ENCODE measurements at places on chromosomes 3 and 15.
A peak's percentile ranks its signal among the peaks of the same experiment; 100 is the strongest.

GRCh38 chr15:68606375-68606774, 27.6 kb downstream of the CORO2B start:
- DNase-seq = no peak

DNA sequence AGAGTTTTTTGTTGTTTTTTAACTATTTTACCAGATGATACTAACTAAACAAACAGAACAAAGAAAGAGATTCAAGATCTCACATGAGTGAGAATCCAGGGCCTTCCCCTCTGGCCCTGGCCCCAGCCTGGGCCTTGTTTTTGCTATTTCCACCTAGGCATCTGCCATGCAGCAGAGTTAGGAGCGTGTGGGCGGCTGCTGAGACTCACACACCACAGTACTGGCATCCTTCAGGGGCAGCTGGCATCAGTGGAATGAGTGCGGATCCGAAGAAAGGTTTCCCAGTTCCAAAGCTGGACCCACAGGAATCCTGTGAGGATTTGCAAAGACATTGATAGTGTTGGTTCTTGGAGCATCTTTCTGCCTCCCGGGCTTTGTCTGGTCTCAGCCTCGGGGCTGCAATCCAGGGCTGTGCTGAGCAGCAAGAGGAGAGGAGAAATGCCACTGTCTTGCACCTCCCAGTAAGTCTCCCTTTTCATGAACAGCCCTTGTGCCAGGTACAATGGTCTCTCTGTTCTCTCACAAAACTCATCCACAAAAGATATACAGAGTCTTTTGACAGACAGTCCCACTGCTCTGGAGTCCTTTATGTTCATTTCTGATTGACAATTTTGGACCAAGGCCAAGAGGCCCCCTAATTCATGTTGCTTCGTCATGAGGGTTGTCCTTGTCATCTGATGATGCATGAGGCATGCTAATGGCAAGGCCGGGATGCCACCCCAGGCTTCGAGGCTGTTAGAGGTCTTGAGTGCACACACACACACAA, 46.6 kb downstream of the APH1B start:
- DNase-seq = peak; percentile 44

GRCh38 chr15:91801836-91802534, 51.5 kb upstream of the SLCO3A1 start:
- DNase-seq = no peak

- no peak for DNase-seq
Observed at GRCh38 chr3:33231756-33232465, 13.3 kb upstream of the SUSD5 start.

DNA sequence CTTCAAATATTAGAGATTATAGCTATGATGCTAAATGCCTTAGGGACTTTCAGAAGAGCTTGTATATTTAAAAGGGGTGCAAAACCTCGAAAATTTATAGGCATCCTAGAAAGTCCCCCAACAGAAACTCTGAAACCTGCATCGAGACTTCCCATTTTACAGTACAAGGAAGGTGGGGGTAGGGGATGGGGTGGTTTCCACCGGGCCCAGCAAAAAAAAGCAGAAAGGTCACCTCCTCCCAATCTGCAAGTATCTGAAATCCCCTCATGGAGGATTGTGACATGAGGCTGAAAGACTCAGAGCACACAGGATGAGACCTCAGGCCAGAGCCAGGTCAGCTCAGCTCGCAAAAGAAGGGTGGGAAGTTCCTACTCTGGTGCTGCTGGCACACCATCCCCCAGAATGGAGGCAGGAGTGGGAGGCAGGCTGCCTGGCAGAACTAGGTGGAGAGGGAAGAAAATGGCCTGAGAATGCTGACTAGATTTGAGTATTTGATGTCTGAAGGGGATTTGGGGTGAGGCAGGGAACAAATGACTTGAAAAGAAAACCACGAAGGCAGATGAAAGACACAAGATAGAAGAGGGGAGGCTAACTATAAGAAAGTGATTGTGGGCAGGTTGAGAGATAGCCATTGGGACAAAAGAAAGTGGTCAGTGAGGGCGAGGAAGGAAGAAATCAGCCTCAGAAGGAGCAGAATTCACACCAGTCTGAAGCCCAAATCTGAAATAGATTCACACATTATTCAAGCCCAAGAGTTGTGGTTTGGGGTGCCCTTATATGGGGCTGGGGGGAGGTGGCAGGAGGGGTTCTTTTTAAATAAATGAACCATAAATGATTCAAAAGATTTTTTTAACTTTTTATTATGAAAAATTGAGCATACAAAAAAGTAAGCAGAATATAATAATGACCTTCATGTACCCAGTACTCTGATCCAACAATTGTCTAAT, 22.5 kb upstream of the TSC22D2 start:
- no peak for DNase-seq

DNA sequence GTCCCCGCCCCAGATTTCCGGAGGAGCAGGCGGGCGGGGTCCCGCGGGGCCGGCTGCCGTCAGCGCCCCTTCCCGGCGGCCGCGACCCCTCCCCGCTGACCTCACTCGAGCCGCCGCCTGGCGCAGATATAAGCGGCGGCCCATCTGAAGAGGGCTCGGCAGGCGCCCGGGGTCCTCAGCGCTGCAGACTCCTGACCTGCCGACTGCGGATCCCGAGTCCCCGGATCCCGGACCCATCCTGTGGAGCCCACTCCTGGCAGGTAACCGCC, at the start of gene TRH:
TRH (plus strand) TSS at position 157 of the 269 bp plus-strand sequence. CDS start 1,097 bp downstream, outside the sequence.
- no peak for DNase-seq

- no peak for DNase-seq
Observed at GRCh38 chr3:49161808-49162530, 4.2 kb downstream of the CCDC71 start.

GRCh38 chr15:91234759-91235158, 134.7 kb downstream of the SV2B start:
- no peak for DNase-seq

- no peak for DNase-seq
Observed at GRCh38 chr15:48569591-48570302, 75.8 kb downstream of the FBN1 start.

DNA sequence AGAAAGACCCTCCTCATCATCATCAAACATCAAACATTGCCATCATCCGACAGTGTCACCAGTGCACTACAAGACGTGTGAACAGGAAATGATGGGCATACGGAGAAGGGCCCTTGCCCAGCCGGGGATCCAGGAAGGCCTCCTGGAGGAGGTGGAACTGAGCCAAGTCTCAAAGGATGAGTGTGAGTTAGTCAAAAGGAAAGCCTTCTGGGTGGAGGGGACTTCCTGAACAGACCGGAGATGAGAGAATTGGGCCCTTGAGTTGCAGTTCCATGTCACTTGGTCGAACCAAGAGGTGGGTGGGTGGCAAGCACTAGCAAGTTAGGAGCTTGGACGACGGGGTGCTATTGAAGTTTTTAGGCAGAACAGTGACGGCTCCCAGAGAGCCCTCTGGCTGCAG, 8.5 kb downstream of the SEMA4B start:
- no peak for DNase-seq

DNA sequence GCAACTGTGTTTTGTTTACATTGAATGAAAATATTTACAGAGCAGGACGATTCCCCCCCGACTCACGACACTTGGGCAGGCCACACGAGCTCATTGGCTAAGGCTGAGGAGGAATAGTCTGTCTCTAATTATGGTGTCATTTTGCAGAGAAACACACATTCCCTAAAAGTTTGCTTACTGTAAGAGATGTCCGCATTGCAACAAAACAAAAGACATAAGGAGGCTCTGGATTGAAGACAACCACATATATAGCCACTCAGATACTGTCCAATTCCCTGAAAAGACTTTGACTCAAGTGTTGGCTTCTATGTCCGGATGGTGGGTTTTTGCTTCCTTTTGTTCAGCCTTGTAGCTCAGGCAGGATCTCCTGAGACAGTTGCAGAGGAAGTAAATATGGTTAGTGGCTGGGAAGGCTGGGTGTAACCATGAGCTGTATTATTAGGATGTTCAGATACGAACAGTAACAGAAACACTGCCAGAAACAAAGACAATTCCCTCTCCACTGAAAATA, 170.4 kb downstream of the KLHL25 start:
- no peak for DNase-seq

DNA sequence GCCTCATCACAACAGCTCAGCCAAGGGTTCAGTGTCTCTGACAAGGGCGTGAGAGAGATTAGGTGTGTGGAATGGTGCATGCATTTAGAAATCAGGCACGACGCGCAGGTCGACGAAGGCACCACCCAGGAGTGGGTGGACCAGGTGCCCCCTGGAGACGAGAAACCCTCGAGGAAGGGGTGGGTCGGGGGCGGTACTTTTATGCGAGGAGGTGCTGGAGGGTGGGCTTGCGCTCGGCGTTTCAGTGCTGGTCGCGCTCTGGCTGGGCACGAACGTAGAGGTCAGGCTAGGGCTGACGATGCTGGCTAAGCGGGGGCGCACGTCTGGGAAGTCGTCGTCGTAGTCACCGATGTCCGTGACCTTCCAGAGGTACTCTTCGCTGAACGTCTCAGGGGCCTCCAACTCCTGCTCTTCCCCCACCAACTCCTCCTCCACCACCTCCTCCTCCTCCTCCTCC, 393 bp downstream of the ERICH6 start:
- DNase-seq = peak; percentile 25

DNA sequence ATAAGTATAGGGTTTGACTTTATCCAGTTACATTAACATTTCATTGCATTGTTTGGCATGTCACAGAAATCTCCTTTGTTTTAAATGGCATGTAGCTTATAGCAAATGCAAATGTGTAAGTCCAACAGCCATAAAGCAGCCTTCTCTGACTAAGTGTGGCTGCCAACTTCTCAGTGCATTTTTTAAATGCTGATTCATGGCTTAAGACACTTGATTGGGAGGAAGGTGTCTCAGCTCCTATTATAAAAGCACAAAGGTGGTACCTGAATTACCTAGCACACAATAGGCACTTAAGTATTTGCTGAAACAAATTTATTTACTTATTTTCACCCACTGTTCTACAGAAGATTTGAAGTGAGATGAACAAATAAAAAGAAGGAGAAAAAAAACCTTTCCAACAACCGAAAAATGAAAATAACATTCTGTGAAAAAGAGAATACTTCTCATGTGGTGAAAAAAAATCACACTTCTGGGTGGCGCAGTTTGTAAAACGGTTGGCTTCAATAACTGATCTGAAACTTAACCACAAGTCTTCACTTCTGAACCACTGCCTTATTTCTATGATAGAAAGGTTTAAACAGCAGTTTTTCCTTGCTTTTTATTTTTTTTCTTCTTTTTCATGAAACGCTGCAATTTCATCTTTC, 105.5 kb upstream of the ICE2 start:
- DNase-seq = no peak

DNA sequence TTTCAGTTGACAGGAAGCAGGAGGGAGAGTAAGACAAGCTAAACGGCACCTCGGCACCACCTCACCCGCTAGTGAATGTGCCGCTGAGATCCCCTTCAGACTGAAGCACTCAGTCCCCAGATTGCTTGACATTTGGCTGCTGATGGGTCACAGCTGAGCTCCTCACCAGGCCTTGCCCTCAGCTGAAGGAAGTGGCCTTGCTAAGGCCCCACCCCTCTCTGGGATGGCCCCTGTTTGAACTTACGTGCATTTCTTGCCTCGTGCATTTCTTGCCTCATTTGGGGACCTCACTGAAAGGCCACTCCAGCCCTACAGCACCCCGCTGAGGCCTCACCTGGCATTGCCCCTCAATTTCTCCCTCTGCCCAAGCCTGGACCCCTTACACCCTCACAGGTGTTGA, 39.8 kb downstream of the EOGT start:
- no peak for DNase-seq

GRCh38 chr3:116441652-116442051, 3.6 kb downstream of the LSAMP start:
- DNase-seq = peak; percentile 47

DNA sequence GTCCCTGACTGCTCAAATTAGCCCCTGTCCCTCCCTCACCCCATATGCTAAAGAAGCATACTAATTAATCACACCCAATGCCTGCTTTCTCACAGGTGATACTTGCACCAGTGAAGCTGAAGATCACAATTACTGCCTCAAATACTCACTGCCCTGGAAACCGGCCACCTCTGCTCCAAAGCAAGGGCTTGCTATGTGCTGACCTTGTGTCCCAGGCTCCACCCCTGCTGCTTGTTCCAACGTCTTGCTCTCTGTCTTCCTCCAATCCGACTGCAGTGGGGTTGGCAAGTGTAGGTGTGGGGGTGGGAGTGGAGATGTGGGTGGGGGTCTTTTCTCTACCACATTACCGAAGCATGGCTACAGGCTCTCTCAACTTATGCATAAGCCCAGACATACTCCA, 55.7 kb upstream of the PSMD6 start:
- no peak for DNase-seq

DNA sequence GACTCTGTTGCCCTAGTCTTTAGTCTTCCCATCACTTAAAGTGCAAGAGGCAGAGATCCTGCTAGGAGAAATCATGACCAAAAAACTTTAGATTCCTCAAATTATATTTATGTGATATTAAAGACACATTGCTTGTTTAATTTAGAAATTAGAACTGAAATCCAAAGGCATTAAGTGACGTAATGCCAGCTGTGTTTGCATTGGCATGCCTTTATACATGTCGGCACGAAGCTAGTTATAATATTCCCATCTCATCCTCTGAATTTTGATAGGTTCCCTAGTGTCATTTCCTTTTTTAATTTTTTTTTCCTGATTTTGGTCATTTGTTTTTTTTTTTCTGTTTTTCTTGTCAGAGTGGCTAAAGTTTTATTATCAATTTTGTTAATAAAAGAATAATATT, 203.5 kb upstream of the ZBTB20 start:
- DNase-seq = no peak

- peak; percentile 45 for DNase-seq
Observed at GRCh38 chr3:177751770-177752169, 554.5 kb upstream of the TBL1XR1 start.

- no peak for DNase-seq
Observed at GRCh38 chr15:39642011-39642640, 61.2 kb downstream of the THBS1 start.

- no peak for DNase-seq
Observed at GRCh38 chr3:38834717-38835116, 18.7 kb upstream of the SCN10A start.

DNA sequence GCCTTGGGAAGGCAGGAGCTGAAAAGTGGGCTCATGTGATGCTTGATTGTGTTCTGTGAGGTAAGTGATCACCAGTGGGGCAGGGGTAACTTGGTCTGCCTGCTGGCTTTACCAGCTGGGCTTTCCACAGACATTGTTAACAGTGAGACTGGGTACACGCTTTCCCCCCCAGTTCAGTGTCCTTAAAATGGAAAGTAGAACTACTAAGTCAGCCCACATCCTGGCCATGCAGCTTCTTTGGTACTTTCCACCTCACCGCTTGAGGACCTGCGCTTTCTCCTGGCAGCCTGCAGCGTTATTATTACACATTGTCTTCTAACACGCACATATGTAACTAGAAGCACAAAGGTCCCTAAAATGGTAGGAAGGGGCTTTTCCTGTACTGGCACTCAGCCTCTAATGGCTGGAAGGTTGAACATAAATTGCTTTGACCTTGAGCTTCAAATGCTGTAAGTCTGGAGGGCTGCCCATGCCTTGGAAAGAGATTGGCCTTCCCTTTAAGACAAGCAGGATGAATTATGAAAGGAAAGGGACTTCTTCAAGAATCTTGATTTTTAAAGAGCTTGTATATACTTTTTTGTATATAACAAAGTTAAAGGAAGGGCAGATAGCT, 216.1 kb upstream of the ROPN1 start:
- DNase-seq = no peak

- no peak for DNase-seq
Observed at GRCh38 chr15:76861815-76862397, 43.2 kb downstream of the SCAPER start.
